ENCODE measurements at places on chromosomes 7 and 10.
A peak's percentile ranks its signal among the peaks of the same experiment; 100 is the strongest.

GRCh38 chr10:110376021-110376766 lies 71.5 kb upstream of the SMNDC1 start:
- no peak for DNase-seq

GRCh38 chr10:37721100-37721499 lies 136.3 kb downstream of the ZNF248 start:
- no peak for DNase-seq

DNA sequence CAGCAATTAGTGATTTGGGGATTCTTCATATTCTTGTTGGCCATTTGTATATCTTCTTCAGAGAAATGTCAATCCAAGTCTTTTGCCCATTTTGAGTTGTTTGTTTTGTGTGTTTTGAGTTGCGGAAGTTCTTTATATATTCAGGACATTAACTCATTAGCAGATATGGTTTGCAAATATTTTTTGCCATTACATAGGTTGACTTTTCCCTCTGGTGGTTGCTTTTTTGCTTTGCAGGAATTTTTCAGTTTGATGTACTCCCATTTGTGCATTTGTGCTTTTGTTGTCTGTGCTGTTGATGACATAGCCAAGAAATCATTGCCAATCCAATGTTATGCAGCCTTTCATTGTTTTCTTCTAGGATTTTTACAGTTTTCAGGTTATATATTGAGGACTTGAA lies 63.6 kb upstream of the DNAJC1 start:
- no peak for DNase-seq

- DNase-seq, result peak; percentile 11
These were observed 381.6 kb downstream of the TYW1 start for GRCh38 chr7:67377939-67378862.

DNA sequence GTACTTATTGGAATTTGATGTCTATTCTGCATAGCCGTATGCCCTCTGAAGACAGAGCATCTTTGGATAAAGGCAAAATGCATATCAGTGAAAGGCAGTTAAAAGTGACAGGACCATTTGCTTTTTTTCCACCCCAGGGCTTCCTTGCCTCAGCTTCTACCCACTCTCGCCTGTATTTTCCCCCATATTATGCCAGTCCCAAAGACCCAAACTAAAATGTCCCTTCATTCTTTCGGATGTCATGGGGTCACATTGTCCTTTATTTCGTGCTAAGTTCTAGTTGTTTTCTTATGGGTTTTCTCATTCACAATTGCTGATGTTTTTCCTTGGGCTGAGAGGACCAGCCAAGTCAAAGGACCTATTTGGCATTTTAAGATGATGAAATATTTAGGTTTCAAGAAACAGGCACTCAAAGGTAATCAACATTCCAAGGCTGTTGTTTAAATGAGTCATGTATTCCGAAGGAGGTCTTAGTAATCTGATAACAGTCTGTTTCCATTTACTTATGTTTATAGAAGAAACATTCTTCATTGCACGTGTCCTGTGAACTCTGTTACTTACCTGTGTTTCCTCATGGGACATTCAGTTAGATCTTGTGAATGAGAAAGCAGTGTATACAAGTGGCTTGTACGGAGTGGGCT lies 74.1 kb downstream of the DNAH11 start:
- DNase-seq, result no peak

DNA sequence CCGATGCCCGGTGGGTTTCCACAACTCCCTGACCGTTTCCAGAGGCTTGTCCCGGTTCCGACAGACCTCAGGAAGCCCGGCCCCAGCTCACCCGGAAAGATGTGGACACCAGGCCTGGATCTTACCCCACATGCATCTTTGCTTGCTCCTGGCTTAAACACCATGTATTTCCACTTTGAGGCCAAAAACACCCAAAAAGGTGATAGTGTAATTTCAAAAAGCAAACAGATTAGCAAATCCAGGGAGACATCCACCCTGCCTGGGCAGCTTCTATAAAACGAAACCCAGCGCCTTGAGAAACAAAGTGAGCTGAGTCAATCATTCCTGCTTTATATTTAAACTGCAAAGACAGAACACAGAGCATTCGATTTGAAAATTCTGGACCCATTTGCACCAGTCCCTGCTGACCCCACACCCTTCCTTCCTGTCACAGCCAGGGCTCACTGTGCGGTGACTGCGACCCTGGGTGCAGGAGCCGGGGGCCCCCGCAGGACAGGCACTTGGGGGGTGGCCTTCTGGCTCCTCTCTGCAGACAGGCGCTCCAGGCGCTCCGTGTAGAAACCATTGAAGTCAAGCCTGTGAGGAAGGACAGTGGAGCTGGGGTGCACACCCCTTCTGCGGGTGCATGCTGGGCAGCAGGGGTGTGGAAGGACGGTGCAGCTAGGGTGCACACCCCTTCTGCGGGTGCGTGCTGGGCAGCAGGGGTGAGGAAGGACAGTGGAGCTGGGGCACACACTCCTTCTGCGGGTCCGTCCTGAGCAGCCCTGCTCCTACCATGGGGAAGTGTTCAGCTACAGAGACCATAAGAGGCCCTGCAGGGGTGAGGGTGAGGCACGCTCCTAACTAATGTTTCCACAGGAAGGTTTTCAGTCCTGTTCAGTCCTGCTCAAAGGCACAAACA lies 2.9 kb upstream of the ADAM8 start:
- no peak for DNase-seq

GRCh38 chr7:142864980-142865747 lies 10.3 kb downstream of the EPHB6 start:
- no peak for DNase-seq

DNA sequence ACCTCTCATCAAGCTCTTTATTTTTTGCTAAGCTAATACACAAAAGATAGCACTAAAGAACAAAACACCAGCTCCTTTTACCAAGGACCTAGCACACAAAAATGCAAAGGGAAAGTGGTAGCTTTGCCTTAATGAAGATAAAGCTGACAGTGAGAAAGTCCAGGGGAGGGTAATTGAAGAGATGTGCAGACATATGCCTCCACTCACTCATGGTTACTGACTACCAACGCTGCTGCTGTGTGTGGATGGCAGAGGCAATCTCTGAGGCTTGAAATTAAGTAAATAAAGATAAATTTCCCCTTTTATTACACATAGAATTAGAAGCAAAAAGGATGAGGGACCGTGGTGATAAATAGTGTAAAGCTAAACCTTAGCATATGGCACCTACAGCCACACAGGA lies 87.0 kb downstream of the HGF start:
- no peak for DNase-seq

- DNase-seq, result no peak
These were observed 17.3 kb downstream of the PIP4K2A start for GRCh38 chr10:22697101-22697500.

DNA sequence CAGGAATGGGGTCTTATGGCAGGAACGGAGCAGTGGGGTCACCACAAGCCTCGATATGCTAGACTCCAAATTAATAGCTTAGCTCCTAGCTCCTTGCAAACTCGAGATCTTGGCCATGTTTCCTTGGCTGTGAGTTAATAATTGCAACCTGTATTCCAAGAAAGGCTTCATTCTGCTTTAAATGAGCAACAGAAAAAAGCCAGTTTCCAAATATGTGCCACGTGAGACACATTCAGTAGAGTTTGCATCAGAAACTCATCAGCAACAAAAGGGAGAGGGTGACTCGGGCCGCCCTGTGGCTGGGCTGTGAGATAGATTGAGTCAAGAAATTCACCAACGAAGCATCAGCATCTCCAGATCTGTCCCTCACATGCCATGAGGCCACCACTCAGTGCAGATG lies 112.0 kb downstream of the NPTX2 start:
- no peak for DNase-seq
